Panc1 (cell line): ENCODE measurements at places on chromosomes 6 and 20. TPM values are rescaled to one million over a fixed set of nuclear protein-coding genes. Genes with fewer than 3 reads are reported as not detected.

EFHC1 gene
- total RNA-seq, result 24.6 TPM

SIRPB1 gene
- total RNA-seq, result 0.72 TPM

CLIC5 gene
- total RNA-seq, result 0.05 TPM

MEI4 gene
- 0.05 TPM for total RNA-seq

RGS17 gene
- total RNA-seq, result 8.7 TPM

NT5E gene
- total RNA-seq, result 58.4 TPM

ADGB gene
- total RNA-seq, result not detected

CAPN11 gene
- total RNA-seq, result 1.2 TPM

PLN gene
- total RNA-seq, result not detected

MAS1 gene
- total RNA-seq, result not detected

PLAGL2 gene
- total RNA-seq, result 40.6 TPM

TFAP2B gene
- total RNA-seq, result not detected

IPCEF1 gene
- total RNA-seq, result 0.28 TPM

ACTL10 gene
- not detected for total RNA-seq

GPLD1 gene
- total RNA-seq, result 0.98 TPM

CDH4 gene
- not detected for total RNA-seq

COL11A2 gene
- total RNA-seq, result 0.57 TPM

VSTM2L gene
- total RNA-seq, result 16.0 TPM

PAK5 gene
- not detected for total RNA-seq

LY6G6F gene
- not detected for total RNA-seq

OVOL2 gene
- total RNA-seq, result 0.77 TPM

SLC4A11 gene
- total RNA-seq, result 144 TPM

HSD17B8 gene
- total RNA-seq, result 7.4 TPM

SEMG1 gene
- not detected for total RNA-seq

MMP24 gene
- total RNA-seq, result 7.1 TPM

LMBRD1 gene
- total RNA-seq, result 17.9 TPM

PACRG gene
- 0.59 TPM for total RNA-seq

ATP9A gene
- 8.7 TPM for total RNA-seq

CHRNA4 gene
- total RNA-seq, result 2.4 TPM
